Epithelial cell of proximal tubule (primary cell): ENCODE measurements at places on chromosomes 6 and 20.

DNA sequence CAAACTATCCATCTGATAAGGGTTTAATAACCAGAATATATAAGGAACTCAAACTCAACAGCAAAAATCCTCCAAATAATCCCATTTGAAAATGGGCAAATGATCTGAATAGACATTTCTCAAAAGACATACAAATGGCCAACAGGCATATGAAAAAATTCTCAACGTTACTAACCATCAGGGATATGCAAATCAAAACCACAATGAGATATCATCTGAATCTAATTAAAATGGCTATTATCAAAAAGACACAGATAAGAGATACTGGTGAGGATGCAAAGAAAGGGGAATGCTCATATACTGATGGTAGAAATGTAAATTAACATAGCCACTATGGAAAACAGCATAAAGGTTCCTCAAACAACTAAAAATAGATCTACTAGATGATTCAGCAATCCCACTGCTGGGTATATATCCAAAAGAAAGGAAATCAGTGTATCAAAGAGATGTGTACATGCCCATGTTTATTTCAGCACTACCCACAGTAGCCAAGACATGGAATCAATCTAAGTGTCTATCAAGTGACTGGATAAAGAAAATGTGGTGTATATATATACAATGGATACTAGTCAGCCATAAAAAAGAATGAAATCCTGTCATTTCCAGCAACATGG, 6.1 kb upstream of the BRD2 start:
- DNase-seq: no peak

DNA sequence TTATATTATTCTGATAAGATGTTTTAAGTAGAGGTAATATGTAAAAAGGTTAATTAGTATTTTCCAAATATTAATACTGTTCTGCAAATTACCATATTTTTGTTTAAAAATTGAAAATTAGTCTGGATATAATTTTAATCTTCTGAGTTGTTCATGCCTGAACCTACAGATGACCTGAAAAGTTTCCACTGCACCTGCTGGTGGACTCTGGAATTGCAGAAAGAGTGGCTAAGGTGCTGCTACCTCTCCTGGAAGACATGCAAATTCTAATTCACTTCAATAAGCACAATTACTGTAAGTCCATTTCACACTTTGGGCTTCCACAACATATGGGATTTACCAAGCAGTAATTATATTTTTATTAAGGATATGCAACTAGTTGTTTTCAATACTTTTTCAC, 77.7 kb upstream of the OLIG3 start:
- peak; percentile 7 for DNase-seq

- no peak for DNase-seq
Measured at GRCh38 chr6:69994251-69994650, 127.9 kb downstream of the COL19A1 start.

- no peak for DNase-seq
Measured at GRCh38 chr20:18304618-18305017, 16.3 kb downstream of the ZNF133 start.

DNA sequence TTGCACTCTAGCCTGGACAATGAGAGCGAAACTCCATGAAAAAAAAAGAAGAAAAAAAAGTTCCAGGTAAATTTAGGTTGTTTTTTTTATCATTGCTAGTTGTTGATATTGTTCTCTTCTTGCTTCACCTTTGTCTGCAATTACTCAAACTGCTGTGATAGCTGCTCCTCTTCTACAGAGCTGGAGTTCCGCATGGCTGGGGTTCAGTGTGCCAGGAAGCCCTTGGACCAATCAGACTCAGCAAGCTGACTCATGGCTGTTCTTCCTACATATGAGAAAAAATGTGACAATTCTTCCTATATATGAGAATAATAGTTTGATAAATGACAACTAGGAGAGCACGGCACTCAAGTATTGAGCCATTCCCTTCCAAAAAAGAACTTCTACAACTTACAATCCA, 28.4 kb downstream of the DPPA5 start:
- peak; percentile 41 for DNase-seq

DNA sequence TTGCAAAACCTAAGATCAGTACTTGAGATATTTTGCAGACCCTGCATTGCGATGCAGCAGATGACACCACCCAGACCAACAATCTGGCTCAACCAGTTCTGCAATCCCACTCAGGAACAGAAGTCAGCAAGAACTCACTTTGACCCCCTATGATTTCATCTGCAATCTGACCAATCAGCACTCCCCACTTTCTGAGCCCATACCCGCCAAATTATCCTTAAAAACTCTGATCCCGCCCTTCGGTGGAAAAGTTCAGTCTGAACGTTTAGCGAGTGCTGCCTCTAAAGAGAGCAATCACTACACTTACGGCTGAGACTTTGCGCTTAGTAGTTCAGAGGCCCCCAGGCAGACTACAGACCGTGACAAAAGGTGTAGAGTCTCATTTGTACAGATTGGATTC, 17.3 kb upstream of the KIAA1586 start:
- no peak for DNase-seq

DNA sequence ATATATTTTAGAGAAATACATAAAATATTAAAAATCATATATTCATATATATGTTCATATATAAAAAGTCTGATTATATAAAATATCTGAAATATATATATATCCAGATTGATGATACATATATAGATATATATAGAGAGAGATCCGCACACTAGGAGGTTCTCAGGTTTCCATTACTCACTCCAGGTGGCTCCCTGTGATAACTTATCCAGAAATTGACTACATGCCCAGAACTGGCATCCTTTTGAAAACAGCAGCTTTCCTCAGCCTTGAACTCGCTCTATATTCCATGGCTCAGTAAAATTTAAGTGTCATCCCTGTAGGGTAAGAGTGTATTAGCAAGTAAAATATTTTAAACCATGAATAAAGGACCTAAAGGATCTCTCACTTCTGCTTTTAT, 206.8 kb downstream of the TINAG start:
- DNase-seq: no peak

GRCh38 chr6:38460186-38460585, 179.5 kb downstream of the BTBD9 start:
- no peak for DNase-seq

DNA sequence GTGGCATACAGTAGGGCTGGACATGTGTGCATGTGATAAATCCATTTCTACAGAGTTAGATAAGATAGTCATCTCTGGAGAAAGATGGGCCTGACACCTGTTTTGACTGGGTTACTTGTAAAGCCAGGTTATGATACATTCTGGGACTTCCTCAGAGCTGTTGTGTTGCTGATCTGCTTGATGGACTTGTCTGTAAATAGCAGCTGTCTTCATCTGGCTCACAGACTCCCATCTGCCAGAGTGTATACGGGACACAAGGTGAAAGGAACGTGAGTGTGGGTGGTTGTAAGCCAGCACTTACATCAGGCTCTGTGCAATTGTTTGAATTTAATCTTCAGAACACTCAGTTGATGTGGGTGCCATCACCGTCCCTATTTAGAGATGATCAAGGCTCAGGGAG, 49.8 kb downstream of the ZDHHC14 start:
- no peak for DNase-seq

DNA sequence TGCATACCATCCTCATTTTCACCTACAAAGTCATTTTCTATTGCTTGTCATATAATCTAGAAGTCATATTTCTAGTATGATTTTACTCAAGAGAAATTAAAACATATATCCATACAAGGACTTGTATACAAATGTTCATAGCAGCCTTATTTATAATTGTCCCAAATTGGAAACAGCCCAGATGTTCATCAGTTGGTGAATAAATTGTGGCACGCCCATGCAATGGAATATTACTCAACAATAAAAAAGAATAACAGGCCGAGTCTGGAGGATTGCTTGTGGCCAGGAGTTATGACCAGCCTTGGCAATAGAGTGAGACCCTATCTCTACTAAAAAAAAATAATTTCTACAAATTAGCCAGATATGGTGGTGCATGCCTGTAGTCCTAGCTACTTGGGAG, 28.8 kb downstream of the C6orf163 start:
- DNase-seq: no peak

GRCh38 chr6:162478192-162478671, 249.3 kb downstream of the PRKN start:
- peak; percentile 2 for DNase-seq

DNA sequence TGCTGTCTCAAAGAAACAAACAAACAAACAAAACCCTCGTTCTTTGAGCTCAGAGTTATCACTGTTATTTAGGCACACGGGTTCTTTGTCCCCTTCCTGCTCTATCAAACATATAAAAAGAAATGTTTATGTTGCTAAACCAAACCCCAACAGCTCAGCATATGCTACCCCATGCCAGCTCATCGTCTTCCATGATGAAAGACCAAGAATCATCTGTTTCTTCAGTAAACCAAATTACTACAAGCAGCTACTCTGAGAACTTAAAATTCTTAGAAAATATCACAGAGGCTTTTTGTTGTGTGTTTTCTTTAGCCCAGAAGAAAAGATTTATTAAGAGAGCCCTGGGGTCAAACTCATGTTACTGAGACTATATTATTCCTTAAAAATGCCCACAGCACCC, 4.7 kb downstream of the TRERF1 start:
- no peak for DNase-seq

- DNase-seq: no peak
Measured at GRCh38 chr6:71252410-71252809, 36.2 kb upstream of the OGFRL1 start.

- DNase-seq: no peak
Measured at GRCh38 chr6:71665931-71666330, 220.4 kb upstream of the RIMS1 start.

DNA sequence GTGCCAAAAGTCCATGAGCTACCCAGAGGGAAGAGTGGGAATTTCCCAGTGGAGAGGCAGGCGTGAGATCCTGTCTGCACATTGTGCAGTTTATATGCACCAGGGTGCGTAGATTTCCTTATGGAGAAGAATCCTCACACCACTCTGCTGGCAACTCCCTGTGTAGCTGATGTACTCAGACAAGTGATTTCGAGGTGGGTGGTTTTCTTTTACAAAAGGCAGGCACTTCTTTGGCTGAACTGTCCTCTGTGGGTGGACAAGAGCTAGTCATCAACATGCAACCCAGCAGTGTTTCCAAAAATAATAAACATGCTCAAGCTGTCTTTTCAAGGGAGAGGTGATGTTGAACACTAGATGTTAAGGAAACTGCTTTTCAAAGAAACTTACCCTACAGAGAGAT, 121.7 kb upstream of the NXT1 start:
- DNase-seq: no peak

DNA sequence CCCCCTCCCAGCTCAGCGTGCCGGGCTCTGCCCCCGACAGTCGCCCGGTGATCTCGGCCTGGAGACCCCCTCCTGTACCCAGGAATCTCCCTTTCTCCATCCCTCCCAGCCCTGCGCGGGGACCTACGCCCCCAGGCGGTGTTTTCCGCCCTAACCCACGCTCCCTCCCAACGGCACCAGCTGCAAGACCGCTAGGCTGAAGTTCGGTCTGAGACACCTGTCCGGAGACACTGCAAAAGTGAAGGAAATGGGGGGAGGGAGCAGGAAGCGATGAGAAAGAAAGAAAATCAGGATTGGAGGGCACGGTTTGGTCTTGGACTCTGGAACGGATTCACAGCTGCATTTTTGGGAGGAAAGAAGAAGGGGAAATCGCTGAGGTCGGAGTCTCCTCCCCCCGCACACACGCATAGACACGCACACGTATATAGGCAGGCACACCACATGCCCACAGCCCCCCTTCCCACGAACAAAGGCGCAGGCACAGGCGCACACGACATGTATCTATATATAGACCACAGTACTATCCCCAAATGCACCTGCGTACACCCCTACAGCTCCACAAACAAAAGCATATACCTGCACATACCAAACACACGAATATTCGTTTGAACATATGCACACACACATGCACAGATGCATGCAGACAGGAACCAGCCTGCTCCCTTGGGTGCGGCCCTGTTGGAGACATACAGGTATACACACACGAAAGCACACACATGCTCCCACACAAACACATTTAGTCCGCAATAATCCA, 1.0 kb downstream of the SLC32A1 start:
- DNase-seq: no peak

DNA sequence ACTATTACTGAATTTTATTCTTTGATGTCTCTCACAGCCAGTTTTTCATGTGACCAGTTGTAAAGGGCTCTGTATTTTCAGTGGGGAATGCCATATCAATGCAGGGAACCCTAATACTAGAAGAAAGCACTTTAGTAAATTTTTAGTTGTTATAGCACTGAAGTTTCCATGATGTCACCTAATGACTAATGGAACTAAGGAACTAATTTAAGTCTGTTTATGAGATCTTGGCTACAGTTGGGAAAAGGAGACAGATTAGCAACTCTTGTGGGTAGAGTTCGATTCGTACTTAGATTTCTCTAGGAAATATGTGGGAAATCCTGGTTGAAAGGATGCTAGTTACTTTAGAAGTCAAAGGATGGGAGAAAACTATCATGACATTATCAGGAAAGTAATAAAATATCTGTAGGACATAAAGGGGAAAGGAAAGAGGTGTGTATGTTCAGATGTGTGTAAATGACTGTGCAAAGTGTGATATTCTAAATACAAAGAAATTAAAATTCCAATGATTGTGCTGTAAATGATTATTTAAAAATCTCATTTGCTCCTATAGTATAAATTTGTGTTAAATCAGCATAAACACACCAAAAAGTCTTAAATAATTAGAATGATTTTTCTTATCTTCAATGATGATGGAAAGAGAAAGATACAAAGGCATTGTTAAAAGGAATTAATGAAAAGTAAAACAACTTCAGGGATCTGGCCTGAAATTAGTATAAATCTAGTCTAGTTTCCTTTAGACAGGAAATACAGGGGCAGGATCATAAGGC, 103.4 kb downstream of the LRRC1 start:
- no peak for DNase-seq

- DNase-seq: no peak
Measured at GRCh38 chr6:140811642-140812041, 1321.1 kb upstream of the GJE1 start.
